ENCODE measurements at places on chromosomes 4 and X.

GRCh38 chrX:48890934-48891401, 6.6 kb downstream of the TIMM17B start:
- no peak for DNase-seq

DNA sequence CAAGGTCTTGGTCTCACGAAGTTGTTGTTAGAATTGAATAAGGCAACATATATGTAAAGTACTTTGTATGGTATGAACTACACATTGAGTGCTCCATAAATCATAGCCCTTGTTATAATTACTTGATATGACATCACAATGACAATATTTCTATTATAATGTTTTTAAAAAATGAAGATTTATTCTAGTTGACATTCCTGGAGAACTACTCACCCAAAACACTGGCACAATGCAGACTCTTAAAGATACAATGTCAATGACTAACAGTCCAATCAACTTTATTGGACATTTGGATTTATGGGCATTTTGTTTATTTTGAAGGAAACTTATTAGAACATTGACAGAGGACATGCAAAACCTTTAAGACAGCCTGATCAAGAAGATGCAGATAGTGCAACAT, 55.3 kb downstream of the ASB9 start:
- DNase-seq, result no peak

DNA sequence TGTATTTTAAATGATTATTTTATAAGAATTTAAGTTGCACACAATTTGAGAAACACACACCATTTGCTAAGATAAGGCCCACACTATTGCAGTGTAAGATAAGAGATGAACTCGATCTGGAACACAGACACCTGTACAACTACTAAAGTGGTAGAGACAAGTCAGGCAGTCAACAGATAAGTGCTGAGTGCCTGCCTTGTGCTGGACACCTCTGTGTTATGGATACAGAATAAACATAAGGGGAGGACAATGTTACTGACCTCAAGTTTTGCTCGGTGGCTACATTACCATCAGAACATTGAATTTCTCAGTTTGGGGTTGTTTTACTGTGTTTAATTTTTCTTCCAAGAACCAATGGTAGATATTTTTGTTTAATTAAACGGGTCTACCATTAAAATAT, 74.1 kb downstream of the RASGEF1B start:
- DNase-seq, result no peak

- peak; percentile 77 for DNase-seq
Observed at GRCh38 chr4:139555705-139556070, 331 bp downstream of the SETD7 start.

All from coronary artery (tissue), 2 donors.